ENCODE measurements at places on chromosomes 7 and 10.

DNA sequence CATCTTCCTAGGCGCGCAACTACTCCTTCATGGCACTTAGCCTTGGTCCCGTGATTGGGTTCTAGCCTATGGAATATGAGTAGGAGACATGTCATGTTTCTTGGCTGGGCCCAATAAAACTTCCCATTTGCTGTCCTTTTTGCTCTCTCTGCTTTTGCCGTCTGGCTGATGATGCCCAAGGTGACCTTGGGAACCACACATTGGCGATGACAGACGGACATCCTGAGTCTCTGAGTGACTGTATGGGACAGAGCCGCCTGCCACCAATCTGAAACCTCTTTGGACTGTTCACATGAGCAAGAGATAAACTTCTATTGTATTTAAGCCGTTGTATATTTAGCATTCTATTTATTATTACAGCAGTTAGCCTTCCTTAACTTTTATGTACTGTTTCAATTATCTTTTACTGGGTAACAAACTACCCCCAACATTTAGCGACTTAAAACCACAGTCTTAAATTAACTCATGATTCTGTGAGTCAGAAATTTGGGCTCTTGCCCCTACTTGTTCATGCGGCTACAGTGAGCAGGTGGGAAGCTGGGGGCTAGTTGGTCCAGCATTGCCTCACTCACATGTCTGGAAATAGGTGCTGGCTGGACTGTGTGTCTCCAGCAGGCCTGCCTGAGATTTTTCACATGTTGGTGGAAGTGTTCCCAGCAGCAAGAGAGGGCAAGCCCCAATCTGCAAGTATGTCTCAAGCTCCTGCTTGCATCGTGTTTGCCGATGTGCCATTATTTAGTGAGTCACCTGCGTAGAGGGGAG lies 71.7 kb downstream of the NOD1 start:
- DNase-seq: no peak

DNA sequence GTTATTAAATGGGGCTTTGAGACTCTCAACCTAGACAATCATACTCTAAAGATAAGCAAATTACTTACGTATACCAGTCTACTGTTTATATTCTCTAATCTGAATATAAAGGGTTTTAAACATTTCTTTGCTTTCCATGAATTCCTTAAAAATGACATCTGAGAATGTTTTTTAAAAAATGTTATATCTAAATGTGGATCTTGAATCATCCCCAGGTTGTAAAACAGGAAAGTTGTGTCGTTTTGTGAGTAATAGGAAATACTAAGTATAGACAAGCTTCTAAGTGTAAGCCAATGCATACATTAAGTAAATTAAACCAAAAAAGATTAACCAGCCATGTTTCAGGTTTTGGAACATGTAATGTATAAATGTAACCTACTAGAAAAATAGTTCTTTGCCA lies 26.8 kb downstream of the ADD3 start:
- DNase-seq: no peak

DNA sequence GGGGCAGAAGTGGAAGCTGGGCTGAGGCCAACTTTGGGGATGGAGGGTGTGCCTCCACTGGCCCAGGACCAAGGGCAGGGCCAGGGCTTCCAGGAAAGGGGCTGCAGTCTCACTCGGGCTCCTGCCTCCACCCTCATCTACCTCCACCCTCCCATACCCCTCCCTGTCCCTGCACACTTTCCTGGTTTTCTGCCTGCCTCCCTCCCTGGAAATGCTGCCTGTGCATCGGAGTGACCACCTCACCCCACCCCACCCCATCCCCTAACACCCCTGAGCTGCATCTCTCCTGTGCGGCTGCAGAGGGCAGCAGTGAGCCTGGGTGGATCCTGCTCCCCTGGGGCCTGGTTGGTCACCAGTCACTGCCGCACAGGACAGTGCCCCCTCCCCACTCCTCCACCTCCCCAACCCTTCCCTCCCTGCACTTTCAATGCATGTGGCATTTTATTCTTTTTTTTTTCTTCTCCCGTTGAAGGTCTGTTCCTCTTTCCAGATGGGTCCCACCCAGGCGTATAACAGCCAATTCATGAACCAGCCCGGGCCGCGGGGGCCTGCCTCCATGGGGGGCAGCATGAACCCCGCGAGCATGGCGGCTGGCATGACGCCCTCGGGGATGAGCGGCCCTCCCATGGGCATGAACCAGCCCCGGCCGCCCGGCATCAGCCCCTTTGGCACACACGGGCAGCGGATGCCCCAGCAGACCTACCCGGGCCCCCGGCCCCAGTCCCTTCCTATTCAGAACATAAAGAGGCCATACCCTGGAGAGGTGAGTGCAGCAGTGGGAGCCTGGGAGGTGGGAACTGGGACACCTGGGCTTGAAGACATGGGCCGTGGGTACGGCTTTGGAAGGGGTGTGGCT lies 54.1 kb upstream of the PPIF start:
- DNase-seq: no peak

DNA sequence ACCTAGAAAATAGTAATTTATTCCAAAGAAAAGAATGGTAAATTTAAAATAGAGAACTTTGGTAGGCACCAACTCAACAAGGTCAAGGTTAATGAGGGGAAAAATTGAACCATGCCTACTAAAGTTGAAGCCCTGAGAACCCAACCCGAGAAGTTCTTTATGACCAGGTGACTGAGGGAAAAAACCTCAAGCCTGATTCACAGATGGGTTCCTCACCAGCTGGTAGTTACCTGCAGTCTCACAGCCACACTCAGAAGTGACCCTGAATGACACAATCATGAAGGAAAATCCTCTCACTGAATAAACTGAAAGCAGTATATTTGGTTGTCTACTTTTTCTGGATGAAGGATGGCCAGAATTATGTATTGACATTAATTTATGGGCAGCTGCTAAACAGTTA lies 7.0 kb downstream of the C10orf67 start:
- no peak for DNase-seq

DNA sequence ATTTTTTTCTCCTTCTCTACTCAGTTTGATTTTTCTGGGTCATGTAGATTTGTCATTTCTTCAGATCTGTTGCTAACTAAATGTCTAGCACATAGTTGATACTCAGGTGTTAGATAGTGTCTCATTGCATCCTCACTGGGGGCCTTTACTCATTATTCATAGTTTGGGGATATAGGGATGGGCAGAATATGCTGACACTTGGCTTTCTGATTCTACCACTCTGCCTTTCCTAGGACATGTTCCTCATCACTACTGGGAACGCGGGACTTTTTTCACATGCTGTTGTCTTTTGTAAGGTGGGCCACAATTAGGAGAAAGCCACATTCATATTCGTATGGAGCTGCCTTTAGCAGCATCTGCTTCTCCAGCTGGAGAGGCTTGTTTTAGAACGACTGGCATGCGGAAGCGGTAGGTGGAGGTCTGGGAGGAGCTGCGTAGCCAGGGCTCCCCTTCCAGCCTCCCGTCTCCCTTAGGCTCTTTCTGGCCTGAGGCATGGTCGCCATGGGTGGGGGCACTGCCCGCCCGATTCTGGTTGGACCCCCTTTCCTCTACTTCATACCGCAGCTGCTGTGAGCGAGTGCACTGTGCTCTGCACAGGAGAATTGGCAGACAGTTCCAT lies 78.8 kb downstream of the SND1 start:
- no peak for DNase-seq

- DNase-seq: no peak
These were observed 155.7 kb downstream of the JAZF1 start for GRCh38 chr7:28024786-28025334.

GRCh38 chr10:19488592-19489280 lies 327.5 kb upstream of the PLXDC2 start:
- DNase-seq: no peak

DNA sequence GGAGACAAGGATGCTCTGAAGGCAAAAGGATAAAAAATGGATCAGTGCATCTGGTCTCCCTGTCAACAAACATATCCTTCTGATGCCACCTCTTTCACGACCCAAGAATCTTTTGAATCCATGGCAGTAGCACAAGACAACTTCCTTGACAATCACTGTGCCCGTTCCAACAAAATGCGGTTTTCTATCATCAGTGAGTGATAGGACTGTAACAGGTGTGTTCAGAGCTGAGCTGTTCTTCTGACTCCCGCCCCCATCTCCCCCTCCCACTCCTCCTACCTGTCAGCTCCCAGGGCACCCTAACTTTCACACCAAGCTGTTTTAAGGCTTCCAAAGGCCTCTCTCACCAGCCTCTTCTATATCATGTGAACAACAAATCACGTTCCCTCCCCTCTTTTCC lies 74.8 kb downstream of the PARD3 start:
- no peak for DNase-seq

- no peak for DNase-seq
These were observed 119.4 kb downstream of the GNAT3 start for GRCh38 chr7:80392229-80393169.

DNA sequence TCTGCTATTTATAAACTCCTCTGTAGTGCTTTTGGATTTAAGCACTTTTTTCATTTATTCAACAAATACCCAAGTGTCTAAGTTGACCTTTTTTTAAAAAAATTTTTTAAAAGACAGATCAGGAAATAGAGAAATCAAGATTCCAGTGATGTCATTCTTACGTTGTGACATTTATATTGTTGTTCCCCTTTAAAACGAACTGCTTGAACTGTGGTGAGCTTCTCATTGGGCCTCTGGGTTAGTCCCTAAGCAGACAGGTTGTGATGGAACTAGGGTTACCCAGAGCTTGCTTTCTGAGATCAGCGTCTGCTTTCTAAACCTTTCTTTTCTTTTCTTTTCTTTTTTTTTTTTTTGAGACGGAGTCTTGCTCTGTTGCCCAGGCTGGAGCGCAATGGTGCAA lies 22.4 kb downstream of the GATA3 start:
- DNase-seq: no peak

DNA sequence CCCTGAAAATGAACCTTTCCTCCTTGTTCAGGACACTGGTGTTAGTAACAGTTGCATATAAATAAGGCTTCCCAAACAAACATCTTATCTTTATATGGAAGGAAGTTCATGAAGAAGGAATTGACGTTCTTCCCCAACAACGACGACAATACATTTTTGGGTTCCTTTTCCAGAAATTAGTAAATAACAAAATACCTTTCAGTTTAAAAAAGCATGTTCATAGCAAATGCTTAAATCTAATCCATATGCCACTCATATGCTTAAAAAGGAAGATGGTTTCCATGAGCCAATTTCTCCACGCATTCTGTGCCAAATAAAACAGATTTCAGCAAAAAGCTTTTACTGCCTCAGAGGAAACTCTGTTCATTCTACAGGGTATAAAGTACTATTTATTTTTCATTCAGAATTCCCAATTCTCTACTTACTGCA lies 182.6 kb downstream of the COBL start:
- DNase-seq: no peak

DNA sequence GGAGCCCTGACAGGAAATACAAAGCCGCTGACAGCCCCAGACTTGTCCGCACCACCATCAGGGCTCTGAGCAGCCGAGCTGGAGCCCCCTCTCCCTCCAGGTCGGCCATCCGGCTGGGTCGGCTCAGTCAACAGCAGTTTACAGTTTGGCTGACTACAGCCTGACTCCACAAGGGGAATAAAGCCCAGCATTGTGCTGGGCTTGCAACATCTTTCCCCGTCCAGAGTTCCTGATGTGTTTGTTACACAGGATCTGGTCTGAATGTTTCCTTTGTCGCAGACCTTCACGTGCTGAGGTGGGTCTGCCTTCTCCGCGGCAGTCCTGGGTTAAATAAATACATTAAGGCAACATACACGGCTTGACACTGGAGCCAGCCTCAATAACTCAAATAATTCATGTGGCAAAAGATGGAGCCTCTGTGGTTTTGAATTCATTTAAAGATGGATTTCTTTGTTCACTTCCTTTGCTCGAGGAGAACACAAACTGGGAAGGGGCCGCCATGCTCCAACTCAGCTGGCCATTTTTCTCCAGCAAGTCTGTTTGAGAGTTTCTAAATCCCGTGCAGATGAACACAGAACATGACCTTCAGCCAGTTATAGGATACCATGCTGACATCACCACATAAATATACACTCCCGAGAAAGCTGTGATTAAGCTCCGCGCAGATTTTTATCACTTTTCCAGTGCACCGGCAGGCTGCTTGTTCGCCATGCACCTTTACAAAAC lies 192.1 kb downstream of the WDR11 start:
- no peak for DNase-seq

GRCh38 chr7:32224276-32224675 lies 154.1 kb upstream of the PDE1C start:
- DNase-seq: no peak

- no peak for DNase-seq
These were observed 50.3 kb upstream of the CFAP46 start for GRCh38 chr10:132992433-132993215.

DNA sequence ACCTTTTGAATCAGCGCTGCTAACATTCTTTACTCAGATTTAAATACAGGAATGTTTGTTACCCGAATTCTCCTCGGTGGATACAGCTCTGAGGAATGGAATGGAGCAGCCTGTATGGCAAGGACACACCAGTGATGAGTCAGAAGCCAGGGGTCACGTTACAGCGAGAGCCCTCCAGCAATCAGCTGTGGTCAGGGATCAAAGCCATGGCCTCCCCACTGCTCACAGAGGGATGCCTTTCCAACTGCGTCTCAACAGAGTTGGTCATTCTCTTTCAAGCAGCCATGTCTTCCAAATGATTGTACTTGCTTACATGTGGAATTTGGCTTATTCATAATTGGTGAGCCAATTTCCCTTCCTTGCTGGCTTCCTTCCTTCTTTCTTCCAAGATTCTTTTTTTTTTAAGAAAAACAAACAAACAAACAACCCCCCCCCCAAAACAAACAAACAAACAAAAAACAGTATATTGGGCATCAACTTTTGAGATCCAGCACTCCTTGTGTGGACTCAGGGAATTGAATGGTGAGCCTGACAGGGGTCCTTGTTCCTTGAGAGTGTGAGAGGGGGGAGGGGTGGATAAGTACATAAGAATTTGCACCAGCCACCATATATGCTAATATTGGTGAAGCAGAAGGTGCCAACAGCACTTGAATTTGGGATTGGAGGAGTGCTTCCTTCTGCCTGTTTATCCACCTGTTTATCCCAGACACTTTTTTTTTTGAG lies 100.2 kb downstream of the ATXN7L1 start:
- no peak for DNase-seq

- DNase-seq: no peak
These were observed 106.0 kb downstream of the ADARB2 start for GRCh38 chr10:1631282-1631681.

- DNase-seq: no peak
These were observed 108.3 kb upstream of the HDAC9 start for GRCh38 chr7:18387191-18387735.

- DNase-seq: no peak
These were observed 722 bp downstream of the AGR2 start for GRCh38 chr7:16803881-16804673.

DNA sequence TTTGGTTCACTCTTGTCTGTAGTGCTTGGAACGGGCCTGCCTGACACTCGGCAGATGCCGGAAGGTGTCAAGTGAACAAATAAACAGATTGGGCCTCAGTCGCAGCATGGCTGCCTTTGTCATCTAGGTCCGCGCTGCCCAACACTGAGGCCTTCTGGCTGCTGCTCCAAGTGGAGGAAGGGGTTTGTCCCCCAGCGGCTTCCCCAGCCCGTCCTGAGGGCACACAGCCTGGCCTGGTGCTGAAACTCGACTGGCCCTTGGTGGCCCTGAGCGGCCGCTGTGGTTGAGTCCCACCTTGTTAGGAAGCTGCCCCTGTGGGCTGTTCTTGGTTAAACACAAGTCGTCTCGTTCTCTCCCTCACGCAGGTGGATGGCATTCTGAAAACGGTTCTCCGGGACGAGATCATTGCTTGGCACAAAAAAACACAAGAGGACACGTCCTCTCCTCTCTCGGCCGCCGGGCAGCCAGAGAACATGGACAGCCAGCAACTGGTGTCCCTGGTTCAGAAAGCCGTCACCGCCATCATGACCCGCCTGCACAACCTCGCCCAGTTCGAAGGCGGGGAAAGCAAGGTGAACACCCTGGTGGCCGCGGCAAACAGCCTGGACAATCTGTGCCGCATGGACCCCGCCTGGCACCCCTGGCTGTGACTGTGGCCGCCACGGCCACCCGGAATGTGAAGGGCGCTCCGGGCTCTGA lies 132.1 kb downstream of the SMURF1 start:
- no peak for DNase-seq

Measured in activated gamma-delta T cell treated with anti-CD3 and anti-CD28 coated beads, Interleukin-2, amount 50 U/mL, for 16 hours (primary cell).